ENCODE measurements at places on chromosomes 11 and 22. TPM values are rescaled to one million over a fixed set of nuclear protein-coding genes. Genes with fewer than 3 reads are reported as not detected.

- H3K4me3 ChIP-seq: no peak overlapping the region
- no peaks in the 10 kb centered on the region for H3K27me3 ChIP-seq
- H3K4me1 ChIP-seq: no peaks in the 10 kb centered on the region
Observed at GRCh38 chr11:28346209-28346608, 238.0 kb downstream of the METTL15 start.

DNA sequence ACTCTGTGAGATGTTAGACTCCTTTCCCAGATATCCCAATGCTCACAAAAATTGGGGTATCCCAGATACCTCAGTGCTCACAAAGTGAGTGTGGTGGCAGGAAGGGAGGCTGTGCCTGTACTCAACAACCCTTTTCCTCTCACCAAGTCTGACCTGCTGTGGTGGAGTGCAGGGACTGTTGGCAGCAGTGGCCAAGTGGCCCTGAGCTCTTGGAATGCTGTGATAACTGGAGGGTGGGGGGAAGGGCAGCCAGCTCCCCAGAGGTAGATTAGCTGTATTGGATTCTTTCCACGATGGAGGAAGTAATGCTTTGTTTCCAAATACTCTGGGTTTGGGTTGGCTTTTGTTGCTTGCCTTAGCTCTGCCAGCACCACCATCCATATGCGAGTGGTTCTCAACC is 46.0 kb upstream of the OR9Q1 start:
- no peak overlapping the region for H3K4me3 ChIP-seq
- H3K27ac ChIP-seq: no peak overlapping the region
- H3K36me3 ChIP-seq: no peaks in the 10 kb centered on the region
- DNase-seq: no peak

DNA sequence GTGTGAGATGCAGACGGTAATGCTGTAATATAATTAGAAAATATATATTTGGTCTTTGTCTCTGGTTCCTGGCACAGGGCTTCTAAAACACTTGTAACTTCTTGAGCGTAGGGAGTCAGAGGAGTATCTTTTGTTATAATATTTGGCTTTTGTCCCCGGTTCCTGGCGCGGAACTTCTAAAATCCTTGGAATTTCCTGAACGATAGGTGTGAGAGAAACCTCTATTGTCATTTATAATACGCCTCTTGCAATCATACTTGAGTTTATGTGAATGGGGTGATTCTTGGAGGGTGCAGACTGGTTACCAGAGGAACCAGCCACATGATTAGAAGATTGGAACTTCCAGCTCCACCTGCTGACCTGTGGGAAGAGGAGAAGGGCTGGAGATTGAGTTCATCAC is 54.1 kb upstream of the ZBED5 start:
- no peaks in the 10 kb centered on the region for H3K36me3 ChIP-seq
- no peak overlapping the region for H3K27ac ChIP-seq
- H3K4me1 ChIP-seq: no peaks in the 10 kb centered on the region
- no peak overlapping the region for H3K4me3 ChIP-seq

DNA sequence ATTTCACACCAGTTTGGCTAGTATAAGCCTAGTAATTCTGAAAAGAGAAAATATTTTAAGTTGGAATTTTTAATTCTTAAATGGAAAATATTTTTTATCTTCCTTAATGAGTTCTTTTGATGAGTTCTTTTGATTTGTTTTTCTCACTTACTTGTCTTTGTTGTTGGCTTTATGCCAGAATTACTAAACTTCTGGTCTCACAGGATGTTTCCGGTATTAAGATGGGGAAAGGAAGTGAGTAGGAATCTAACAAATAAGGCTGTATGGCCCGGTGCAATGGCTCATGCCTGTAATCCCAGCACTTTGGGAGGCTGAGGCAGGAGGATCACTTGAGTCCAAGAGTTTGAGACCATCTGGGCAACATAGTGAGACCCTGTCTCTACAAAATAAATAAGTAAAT is 106.4 kb downstream of the ARHGAP42 start:
- peaks cover 6% of the 10 kb centered on the region for H3K36me3 ChIP-seq
- DNase-seq: no peak
- no peak overlapping the region for H3K4me3 ChIP-seq
- no peaks in the 10 kb centered on the region for H3K27me3 ChIP-seq
- no peak overlapping the region for H3K27ac ChIP-seq

GRCh38 chr11:72872012-72872411 is 57.8 kb downstream of the ATG16L2 start:
- no peak for DNase-seq
- H3K4me1 ChIP-seq: no peaks in the 10 kb centered on the region

DNA sequence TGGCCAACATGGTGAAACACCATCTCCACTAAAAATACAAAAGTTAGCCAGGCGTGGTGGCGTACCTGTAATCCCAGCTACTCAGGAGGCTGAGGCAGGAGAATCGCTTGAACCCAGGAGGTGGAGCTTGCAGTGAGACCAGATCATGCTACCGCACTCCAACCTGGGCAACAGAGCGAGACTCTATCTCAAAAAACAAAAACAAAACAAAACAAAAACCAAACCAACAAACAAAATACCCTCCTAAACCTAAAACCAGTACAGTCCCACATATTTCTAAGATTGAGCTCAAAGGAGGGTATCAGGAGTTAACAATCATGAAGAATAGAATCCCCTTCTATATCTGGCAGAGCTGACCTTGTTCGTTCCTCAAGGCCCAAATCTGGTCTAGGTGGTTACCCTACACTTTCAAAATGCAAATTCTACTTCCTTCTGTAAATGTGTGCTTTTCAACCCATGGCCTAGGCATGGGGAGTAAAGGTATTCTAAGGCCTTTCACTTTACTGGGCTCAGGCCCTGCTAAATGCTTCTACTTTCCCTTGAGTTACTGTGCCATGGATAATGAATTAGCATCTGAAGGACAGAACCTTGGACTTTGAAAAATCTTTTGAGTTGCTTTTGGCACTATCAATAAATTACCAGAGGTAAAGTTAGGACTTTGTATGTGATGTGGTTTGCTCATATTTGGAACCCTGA is 10.4 kb upstream of the PPP2R1B start:
- no peaks in the 10 kb centered on the region for H3K27me3 ChIP-seq
- no peak overlapping the region for H3K4me3 ChIP-seq
- no peaks in the 10 kb centered on the region for H3K36me3 ChIP-seq
- no peaks in the 10 kb centered on the region for H3K4me1 ChIP-seq

DNA sequence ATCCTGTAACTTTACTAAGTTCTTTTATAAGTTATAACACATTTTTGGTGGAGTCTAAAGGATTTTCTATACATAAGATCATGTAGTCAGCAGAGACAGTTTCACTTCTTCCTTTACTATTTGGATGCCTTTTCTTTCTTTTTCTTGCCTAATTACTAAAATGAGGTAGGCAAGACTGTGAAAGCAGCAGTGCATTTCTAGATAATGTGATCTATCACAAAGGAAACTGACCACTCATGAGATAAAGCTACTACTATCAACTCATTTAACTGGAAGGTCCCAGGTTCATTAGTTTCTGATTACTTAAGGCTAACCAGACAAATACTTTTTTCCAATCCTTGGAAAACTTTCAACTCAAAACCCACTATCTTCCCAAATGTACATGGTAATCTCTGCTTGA is 196.2 kb upstream of the E2F8 start:
- H3K27me3 ChIP-seq: no peaks in the 10 kb centered on the region
- no peak overlapping the region for H3K27ac ChIP-seq
- H3K4me3 ChIP-seq: no peak overlapping the region
- H3K36me3 ChIP-seq: no peaks in the 10 kb centered on the region
- H3K4me1 ChIP-seq: peaks cover 6% of the 10 kb centered on the region

GRCh38 chr11:112989198-112989597 is 28.0 kb downstream of the NCAM1 start:
- no peaks in the 10 kb centered on the region for H3K27me3 ChIP-seq
- H3K36me3 ChIP-seq: no peaks in the 10 kb centered on the region
- no peak for DNase-seq
- H3K27ac ChIP-seq: no peak overlapping the region
- no peaks in the 10 kb centered on the region for H3K4me1 ChIP-seq

- H3K27me3 ChIP-seq: no peaks in the 10 kb centered on the region
- H3K36me3 ChIP-seq: no peaks in the 10 kb centered on the region
- peaks cover 10% of the 10 kb centered on the region for H3K4me1 ChIP-seq
- DNase-seq: no peak
- H3K27ac ChIP-seq: no peak overlapping the region
Observed at GRCh38 chr11:15851051-15851498, 505.3 kb downstream of the SOX6 start.

GRCh38 chr11:115409691-115410220 is 94.5 kb downstream of the CADM1 start:
- H3K27me3 ChIP-seq: no peaks in the 10 kb centered on the region
- DNase-seq: no peak
- H3K36me3 ChIP-seq: no peaks in the 10 kb centered on the region

DNA sequence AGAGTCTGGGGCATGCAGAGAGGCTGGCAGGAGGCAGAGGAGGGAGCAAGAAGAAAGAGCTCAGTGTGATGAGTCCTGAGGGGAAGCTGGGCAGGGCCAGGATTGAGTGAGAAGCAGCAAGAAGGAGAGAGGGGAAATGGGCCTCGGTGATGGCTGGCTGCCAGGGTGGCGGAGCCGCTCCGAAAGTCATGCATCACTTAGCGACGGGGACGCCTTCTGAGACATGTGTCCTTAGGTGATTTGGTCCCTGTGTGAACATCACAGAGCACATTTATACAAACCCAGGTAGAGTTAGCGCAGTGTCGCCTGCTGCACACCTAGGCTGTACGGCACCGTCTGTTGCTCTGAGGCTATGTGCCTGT is 15.1 kb downstream of the TBC1D22A start:
- DNase-seq: no peak
- no peak overlapping the region for H3K27ac ChIP-seq
- H3K36me3 ChIP-seq: no peaks in the 10 kb centered on the region
- no peaks in the 10 kb centered on the region for H3K27me3 ChIP-seq
- H3K4me1 ChIP-seq: peaks cover 16% of the 10 kb centered on the region
- no peak overlapping the region for H3K4me3 ChIP-seq

DNA sequence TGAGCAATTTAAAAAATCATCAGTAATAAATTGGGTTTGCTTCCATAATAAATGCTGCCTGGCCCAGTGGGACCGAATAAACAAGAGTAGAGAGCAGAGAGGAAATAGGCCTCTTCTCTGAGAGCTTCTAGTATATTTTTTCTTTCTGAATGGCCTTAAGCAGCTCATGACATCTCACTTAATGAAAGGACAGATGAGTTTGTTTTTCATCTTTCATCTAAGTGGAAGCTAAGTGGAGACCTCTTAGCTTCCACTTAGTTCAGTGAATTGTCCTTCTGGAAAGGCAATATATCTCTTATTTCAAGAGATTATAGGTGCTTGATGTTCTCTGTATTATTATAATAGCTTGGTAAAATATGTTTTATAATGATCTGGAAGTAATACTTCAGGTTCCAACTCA is 245.9 kb upstream of the ANO3 start:
- H3K27me3 ChIP-seq: peaks cover 93% of the 10 kb centered on the region
- no peak overlapping the region for H3K4me3 ChIP-seq

DNA sequence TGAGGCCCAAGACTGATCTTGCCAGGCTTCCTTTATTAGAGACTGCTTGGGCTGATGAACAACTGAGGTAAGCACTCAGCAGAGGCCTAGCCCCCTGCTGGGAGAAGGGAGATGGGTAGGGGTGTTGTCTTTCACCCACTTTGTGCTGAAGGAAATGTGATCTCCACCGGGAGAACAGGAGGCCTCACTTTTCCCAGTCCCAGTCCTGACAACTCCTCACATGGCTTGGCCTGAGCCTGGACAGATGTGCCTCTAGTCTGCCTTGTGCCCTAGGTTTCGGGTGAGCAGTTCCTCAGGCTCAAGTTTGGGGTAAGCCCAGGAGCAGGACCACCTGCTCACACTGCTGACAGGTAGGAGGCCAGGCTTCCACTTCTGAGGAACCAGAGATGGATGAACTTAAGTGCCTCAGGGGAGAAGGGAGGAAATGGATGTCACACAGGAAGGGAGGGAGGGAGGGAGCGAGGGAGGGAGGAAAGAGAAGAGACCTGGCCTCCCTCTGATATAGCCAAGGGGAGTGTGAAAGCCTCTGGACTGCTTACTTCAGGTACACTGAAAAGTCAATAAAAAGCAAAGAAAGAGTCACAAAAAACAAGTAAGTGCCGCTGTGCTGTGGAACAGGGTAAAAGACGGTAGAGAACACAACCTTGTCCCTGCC is 8.1 kb downstream of the CLPB start:
- no peak for DNase-seq
- no peaks in the 10 kb centered on the region for H3K27me3 ChIP-seq
- no peak overlapping the region for H3K27ac ChIP-seq
- H3K4me3 ChIP-seq: no peak overlapping the region
- no peaks in the 10 kb centered on the region for H3K36me3 ChIP-seq

GRCh38 chr11:109511598-109511997 is 89.6 kb downstream of the C11orf87 start:
- DNase-seq: no peak
- no peak overlapping the region for H3K27ac ChIP-seq
- no peaks in the 10 kb centered on the region for H3K27me3 ChIP-seq

DNA sequence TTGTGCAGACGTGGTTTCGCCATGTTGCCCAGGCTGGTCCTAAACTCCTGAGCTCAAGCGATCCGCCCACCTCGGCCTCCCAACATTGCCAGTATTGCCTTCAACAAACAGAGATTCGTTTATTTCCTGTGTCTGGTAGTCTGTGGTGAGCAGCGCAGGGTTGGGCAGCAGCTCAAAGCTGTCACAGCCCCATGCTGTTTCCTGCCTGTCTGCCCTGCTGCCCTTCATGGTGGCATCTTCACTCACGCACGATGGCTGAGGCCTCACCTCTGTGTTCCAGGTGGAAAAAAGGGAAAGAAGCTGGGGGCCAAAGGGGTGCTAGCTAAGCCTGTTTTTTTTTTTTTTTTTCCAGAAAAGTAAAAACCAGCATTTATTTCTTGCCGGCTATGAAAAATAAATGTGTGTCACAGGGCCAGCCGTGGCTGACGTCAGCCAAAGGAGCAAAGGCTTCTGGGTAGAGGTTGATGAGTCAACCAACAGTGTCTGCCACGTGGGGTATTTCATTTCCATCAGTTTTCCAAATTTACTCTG is 28.8 kb downstream of the TBC1D22A start:
- no peaks in the 10 kb centered on the region for H3K27me3 ChIP-seq
- peak; percentile 59 for DNase-seq
- no peak overlapping the region for H3K4me3 ChIP-seq
- H3K4me1 ChIP-seq: peaks cover 12% of the 10 kb centered on the region
- H3K27ac ChIP-seq: no peak overlapping the region

GRCh38 chr22:32696089-32696488 is 105.4 kb upstream of the TIMP3 start:
- H3K4me1 ChIP-seq: no peaks in the 10 kb centered on the region
- no peak overlapping the region for H3K27ac ChIP-seq
- H3K4me3 ChIP-seq: no peak overlapping the region
- H3K36me3 ChIP-seq: no peaks in the 10 kb centered on the region
- DNase-seq: no peak
- H3K27me3 ChIP-seq: no peaks in the 10 kb centered on the region

- no peak overlapping the region for H3K27ac ChIP-seq
- H3K4me3 ChIP-seq: no peak overlapping the region
- no peak for DNase-seq
- H3K4me1 ChIP-seq: no peaks in the 10 kb centered on the region
- no peaks in the 10 kb centered on the region for H3K36me3 ChIP-seq
- peaks cover 72% of the 10 kb centered on the region for H3K27me3 ChIP-seq
Observed at GRCh38 chr22:50010676-50011446, 1.7 kb downstream of the IL17REL start.

Gene SMC1B
- total RNA-seq: not detected

Gene OVOL1
- 0.15 TPM for total RNA-seq

Gene KLHL35
- 2.2 TPM for total RNA-seq

Gene LMF2
- 91.7 TPM for total RNA-seq

Gene OR4A16
- not detected for total RNA-seq
